ENCODE measurements at places on chromosomes 11 and 22. TPM values are rescaled to one million over a fixed set of nuclear protein-coding genes. Genes with fewer than 3 reads are reported as not detected.

DNA sequence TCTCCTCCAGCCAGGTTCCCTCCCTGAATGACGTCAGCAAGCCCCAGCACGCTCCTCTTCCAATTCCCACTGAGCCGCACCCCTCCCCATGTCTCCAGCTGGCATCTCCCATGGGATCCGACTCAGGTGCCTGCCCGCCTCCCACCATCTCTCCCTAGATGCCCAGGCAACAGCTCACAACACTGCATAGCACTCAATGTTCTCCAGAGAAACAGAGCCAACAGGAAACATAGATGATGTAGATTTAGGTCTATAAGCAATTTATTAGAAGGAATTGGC is 532.3 kb downstream of the BRD1 start:
- no peaks in the 10 kb centered on the region for H3K36me3 ChIP-seq
- H3K27me3 ChIP-seq = no peaks in the 10 kb centered on the region
- no peak overlapping the region for H3K27ac ChIP-seq
- no peak overlapping the region for H3K4me3 ChIP-seq

- no peak overlapping the region for H3K27ac ChIP-seq
- H3K36me3 ChIP-seq = no peaks in the 10 kb centered on the region
- peaks cover 3% of the 10 kb centered on the region for H3K27me3 ChIP-seq
Measured at GRCh38 chr11:128193615-128194014, 393.7 kb downstream of the ETS1 start.

- H3K4me3 ChIP-seq = no peak overlapping the region
- H3K27ac ChIP-seq = no peak overlapping the region
- peaks cover 19% of the 10 kb centered on the region for H3K27me3 ChIP-seq
- peaks cover 14% of the 10 kb centered on the region for H3K4me1 ChIP-seq
- DNase-seq = no peak
- no peaks in the 10 kb centered on the region for H3K36me3 ChIP-seq
Measured at GRCh38 chr11:22432291-22433093, 94.3 kb downstream of the SLC17A6 start.

DNA sequence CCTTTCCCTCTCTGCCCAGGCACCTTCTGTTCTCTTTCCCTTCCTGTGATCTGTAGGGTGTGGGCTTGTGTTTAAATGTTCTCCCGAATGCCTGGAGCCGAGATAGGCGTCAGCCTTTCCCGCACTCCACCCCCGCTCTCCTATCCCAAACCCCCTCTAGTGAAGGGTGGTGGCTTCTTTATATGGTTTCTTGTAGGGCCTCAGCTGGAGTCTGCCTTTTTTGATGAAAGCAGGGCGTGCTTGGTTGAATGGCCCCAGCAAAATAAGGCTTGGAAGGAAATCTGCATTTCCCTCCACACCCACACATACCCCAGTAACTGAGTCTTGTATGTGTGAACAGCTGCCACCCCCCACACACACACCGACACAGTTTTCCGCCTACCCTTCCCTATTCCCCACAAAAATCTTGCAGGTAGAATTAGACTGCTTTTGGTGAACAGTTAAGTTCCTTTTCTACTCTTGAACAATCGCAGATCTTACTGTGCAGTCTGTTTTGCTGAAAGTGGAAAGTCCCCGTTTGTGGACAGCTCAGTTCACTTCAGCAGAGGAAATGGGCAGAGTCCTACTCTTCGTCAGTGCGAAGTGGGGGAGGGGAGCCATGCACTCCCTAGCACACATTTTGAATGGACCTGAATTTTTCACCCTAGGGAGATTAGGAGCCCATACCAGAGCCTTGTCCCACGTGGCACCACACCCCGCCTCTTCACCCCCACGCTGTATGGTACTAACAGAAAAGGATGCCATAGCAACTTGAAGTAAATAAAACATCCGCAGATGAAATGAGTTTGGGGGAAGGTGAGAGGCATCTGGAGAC is 25.5 kb upstream of the GRK2 start:
- H3K4me3 ChIP-seq = peak overlapping the region; percentile 99
- H3K4me1 ChIP-seq = peaks cover 54% of the 10 kb centered on the region
- peaks cover 50% of the 10 kb centered on the region for H3K36me3 ChIP-seq
- no peaks in the 10 kb centered on the region for H3K27me3 ChIP-seq
- peak overlapping the region; percentile 99 for H3K27ac ChIP-seq

- H3K4me1 ChIP-seq = no peaks in the 10 kb centered on the region
- H3K27ac ChIP-seq = no peak overlapping the region
- H3K4me3 ChIP-seq = no peak overlapping the region
- no peaks in the 10 kb centered on the region for H3K27me3 ChIP-seq
- DNase-seq = no peak
Measured at GRCh38 chr11:61609980-61610366, 29.1 kb upstream of the SYT7 start.

Gene SCUBE2
- total RNA-seq = 0.35 TPM

DNA sequence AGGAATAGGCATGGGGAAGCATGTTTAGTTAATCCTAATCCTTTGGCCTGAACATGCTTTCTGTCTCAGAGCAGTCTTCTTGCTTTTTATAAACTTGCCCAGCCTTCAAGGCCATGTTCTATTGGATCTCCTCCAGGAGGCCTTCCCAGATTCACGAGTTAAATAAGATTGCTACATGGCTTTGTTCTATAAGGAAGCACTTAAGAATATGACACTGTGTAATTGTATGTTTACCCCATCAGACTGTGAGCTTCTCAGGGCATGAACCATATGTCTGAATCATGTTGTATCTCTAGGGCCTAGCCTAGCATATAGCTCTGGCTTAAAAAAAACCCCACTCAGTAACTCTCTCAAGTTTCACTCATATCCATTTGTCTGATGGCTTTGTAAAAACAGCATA is 26.4 kb upstream of the UCP3 start:
- H3K27ac ChIP-seq = no peak overlapping the region
- H3K4me3 ChIP-seq = no peak overlapping the region
- H3K4me1 ChIP-seq = peaks cover 18% of the 10 kb centered on the region
- no peaks in the 10 kb centered on the region for H3K27me3 ChIP-seq
- peaks cover 44% of the 10 kb centered on the region for H3K36me3 ChIP-seq

Gene THY1
- total RNA-seq = 0.15 TPM

DNA sequence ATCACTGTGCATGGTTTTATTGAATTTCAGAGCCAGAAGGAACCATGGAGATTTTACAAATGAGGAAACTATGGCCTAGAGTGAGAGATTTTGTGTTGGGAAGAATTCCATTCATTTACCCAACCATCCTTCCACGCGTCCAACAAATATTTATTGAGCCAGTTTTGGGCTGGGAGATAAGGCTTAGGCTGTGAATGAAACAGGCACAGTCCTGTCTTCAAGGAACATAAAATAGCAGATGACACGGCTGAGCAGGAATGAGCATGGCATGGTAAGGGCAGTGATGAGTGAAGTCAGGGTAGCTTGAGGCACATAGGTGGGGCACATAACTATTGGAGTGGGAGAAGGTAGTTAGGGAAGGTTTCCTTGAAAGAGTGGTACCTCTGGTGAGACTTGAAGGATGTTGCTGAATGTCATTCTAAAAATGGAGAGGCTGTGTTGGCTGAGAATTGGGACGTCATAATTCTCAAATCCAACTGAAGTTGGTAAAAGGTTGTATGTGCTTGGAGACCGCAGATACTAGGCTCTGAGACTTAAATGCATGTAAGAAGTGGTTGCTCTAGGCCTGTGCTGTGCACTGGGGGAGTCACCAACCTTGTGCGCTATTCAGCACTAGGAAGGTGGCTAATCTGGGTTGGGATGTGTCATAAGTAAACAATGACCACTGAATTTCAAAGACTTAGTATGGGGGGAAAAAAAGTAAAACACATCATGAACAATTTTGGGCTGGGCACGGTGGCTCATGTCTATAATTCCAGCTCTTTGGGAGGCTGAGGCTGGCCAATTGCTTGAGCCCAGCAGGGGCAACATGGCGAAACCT is 51.9 kb downstream of the TEAD1 start:
- no peak overlapping the region for H3K27ac ChIP-seq
- H3K4me3 ChIP-seq = no peak overlapping the region
- peaks cover 4% of the 10 kb centered on the region for H3K4me1 ChIP-seq

- H3K27me3 ChIP-seq = peaks cover 2% of the 10 kb centered on the region
- no peak overlapping the region for H3K4me3 ChIP-seq
- DNase-seq = no peak
- no peak overlapping the region for H3K27ac ChIP-seq
Measured at GRCh38 chr11:122091835-122092234, 24.2 kb downstream of the BLID start.

Measured in activated CD4-positive, alpha-beta T cell treated with anti-CD3 and anti-CD28 coated beads, Interleukin-2, amount 10 ng/mL, durations not matched to agents 7 days and 5 days (primary cell).